Suprapubic skin (tissue), 4 donors: ENCODE measurements at places on chromosomes 3 and 15.

DNA sequence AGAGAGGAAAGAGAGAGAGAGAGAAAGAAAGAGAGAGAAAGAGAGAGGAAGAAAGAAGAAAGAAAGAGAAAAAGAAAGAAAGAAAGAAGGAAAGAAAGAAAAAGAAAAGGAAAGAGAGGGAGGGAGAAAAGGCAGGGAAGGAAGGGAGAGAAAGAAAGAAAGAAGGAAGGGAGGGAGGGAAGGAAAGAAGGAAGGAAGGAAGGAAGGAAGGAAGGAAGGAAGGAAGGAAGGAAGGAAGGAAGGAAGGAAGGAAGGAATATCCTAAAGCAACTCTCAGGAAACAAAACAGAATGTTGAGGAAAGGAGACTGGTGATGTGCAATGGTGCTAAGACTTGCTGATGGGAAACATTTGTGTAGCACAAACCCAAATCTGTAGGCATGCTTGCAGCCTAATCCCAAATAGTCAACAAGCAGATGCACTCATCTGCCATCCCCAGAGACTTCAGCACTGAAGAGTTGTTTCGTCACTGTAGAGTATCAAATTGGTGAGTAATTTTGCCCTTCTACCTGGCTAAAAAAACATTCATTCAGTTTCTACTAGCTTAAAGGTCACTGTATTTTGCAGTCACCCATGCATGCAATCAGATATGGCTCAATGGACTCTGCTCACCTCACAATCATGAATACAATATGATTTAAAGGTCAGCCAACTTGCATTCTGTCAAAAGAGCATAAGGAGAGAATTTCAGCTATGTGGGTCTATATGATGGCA is 480.3 kb downstream of the FGF12 start:
- DNase-seq: no peak

- no peak for DNase-seq
Observed at GRCh38 chr3:58884453-58884852, 165.4 kb downstream of the CFAP20DC start.

- DNase-seq: no peak
Observed at GRCh38 chr3:38312356-38312755, 30.3 kb downstream of the SLC22A14 start.

DNA sequence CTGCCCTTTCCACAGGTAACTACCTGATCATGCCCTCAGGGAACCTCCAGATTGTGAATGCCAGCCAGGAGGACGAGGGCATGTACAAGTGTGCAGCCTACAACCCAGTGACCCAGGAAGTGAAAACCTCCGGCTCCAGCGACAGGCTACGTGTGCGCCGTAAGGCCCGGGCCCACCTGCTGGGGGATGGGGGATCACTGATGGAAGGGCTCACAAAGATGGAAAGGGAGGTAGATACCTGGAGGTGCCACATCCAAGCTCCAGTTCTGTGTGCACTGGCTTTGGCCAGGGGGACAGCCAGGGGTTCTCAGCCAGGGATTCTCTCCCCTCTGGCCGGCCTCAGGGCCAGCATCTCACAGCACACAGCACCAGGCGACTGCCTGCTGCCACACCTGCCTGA is 59.4 kb downstream of the BOC start:
- no peak for DNase-seq

GRCh38 chr15:73809728-73810501 is 56.8 kb upstream of the INSYN1 start:
- no peak for DNase-seq

- no peak for DNase-seq
Observed at GRCh38 chr3:86766331-86766730, 224.6 kb downstream of the VGLL3 start.

DNA sequence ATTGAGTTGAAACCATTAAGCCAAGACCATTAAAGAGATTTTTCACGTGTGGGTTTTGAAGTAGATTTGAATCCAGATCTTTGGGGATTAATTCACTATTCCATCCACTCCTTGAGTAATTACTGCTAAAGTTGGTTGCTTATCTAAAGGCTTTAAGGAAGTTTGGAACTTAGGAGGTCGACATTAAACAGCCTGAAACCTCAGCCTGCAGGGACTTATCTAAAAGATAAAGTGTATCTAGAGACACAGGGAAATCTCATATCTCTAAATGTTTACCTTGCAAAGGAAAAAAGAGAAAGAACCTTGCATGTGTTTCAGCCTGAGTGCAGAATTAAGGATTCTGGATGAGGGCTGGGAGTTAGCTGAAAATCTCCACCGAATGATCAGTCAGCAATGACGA is 158.6 kb downstream of the MEIS2 start:
- DNase-seq: no peak

- peak; percentile 83 for DNase-seq
Observed at GRCh38 chr3:46538803-46539442, 27.2 kb downstream of the LRRC2 start.

DNA sequence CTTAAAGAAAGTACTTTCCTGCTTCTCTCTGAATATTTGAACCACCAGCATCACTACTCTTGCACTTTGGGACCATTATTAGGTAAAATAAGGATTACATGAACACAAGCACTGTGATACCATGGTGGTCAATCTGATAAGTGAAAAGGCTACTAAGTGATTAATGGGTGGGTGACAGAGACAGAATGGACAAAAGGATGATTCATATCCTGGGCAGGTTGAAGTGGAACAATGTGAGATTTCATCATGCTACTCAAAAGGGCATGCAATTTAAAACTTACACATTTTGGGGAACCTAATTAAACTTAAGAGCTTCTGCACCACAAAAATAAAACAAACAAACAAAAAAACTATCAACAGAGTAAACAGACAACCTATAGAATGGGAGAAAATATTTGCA is 172.0 kb upstream of the CD96 start:
- no peak for DNase-seq

DNA sequence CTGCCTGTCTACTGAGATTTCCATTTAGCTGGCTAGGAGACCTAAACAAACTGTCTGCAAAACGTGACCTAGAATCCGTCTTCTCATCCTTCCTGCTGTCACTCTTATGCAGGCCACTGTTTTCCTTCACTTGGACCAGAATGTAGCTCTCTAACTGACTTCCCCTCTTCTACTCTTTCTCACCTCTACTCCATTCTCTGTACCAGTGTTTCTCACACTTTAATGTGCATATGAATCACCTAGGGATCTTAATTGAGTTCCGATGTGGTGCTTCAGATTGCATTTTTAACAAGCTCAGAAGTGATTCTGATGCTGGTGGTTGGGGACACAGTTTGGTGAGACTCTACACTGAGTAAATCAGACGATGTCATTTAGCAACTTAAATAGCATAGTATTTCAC is 1.6 kb upstream of the GBE1 start:
- DNase-seq: no peak

DNA sequence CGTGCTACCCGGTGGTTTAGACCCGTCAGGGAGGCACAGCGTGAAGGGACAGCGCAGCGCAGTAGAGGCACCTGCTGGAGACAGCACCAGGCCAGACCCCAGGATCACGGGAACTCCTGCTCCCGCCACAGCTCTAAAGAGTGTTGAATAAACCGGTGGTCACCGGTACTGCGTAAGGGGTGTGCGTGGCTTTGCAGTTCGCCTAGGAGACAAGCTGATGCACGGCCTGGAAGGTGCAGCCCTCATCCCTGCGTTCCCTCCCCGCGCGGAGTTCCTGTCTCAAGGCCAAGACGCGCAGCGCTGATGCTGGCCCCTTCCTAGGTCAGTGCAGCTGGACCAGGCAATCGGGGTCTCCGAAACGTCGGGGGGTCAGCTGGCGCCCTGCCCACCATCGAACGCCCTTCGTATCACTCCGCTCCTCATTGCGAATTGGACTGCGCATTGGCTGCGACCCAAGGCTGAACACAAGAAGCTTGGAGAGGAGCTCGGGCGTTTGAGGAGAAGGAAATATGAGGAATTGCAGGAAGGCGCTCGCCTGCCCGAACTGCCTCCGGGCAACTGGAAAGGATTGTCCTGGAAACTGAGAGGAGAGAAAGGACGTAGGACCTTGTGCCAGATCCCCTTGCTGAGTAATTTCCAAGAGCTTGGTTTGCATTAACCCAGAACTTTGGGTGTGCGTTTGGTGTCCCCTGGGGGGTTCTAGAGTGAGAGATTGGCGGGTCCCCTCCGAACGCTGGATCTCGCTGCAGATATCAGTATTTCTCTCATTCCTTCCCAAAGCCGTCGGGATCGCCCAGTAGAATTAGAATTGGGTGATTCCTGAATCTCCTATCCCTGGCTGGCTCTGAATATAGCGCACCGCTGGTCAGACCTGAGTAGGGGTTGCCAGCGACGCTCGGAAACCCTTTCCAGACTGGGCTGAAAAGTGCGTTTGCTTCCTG is 2.3 kb upstream of the SOX14 start:
- DNase-seq: no peak

DNA sequence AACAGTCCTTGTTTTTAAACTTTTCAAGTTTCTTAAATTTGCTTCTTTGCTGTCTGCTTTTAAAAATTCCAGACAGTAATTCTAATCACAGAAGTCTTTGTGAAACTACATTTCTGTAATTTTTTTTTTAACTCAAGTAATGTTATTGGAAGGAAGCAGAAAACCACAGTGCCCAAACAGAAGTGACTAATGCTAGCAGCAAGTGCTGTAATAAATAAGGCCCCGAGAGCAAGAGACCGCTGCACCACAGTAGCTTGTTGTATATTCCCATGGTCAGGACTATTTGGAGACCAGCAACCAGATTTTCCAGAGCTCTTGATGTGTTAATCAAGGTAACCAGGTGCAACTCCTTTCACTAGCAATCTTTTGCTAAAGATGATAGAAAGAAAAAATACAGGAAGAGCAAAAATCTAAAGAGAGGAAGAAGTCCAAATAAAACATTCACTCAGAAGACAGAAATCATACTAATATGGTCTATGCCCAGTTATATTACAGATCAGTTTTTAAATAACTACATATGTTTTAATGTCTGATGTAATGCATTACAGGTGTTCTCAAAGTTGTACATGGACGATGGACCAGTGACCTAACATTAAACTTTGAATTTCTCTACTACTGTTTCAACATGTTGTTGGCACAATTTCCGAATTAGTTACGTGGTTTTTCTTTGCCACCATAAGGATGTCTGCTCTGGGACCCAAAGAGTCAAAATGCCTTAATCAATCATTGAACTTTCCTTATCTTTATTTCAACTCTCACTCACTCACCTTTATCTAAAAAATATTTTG is 36.4 kb downstream of the WWTR1 start:
- no peak for DNase-seq

GRCh38 chr3:123805101-123805500 is 79.0 kb downstream of the MYLK start:
- no peak for DNase-seq

- no peak for DNase-seq
Observed at GRCh38 chr15:38053776-38054175, 119.3 kb downstream of the TMCO5A start.

DNA sequence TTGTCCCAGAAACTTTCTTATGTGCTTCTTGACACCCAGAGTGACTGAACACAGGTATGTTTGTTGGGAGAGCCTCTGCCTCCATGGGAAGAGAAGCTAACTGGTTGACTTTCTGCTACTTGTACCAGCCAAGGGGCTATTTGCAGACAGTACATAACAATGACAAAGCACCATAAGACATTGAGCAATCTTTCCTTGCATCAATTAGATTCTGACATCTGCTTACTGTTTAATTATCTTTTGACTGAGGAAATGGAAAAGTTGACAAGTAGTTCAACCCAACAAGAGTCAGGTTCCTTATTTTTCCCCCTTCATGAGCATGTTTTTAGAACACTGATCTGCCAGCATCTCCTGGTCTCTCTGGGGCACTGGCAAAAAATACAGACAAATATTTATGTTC is 157.7 kb downstream of the RPLP1 start:
- no peak for DNase-seq

DNA sequence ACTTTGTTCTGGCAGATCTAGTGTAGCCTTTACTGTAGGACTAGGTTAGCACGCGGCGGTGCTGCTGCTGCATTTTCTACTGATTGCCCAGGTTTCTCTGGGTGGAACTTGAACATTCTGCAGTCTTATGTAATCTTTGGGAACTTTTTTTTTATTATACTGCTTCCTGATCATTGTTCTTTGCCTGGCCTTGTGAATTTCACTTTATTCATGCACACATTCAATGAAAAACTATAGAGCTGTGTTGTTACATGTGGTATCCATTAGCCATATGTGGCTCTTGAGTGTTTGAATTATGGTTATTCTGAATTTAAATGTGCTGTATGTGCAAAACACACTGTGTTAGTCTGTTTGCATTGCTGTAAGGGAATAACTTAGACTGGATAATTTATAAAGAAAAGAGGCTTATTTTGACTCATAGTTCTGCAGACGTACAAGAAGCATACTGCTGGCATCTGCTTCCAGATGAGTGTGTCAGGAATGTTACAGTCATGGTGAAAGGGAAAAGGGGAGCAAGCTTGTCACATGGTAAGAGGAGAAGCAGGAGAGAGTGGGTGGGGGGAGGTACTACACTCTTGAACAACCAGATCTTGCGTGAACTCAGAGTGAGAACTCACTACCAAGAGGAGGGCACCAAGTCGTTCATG is 26.5 kb downstream of the MEF2A start:
- DNase-seq: no peak

DNA sequence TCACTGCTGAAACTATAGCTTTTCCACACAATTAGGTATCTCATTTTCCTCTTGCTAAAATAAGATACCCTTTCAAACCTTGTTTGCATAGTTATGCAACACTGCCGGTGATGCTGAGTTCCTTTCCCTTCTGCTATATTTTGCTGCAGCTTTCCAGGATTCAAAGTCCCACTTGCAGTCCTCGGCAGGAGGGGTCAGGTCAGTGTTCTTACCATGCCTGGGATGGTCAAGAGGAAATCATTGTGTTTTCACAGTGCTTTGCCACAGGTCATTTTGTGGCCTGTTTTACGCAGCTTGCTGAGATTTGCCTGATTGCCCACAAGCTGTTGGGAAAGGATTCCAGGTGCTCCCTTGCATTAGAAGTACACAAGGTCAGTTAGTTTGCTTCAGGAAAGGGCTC is 156.9 kb downstream of the B3GALNT1 start:
- DNase-seq: no peak

- no peak for DNase-seq
Observed at GRCh38 chr3:197881270-197881969, 68.6 kb upstream of the RPL35A start.

- DNase-seq: peak; percentile 71
Observed at GRCh38 chr3:30286007-30286669, 320.3 kb upstream of the TGFBR2 start.

DNA sequence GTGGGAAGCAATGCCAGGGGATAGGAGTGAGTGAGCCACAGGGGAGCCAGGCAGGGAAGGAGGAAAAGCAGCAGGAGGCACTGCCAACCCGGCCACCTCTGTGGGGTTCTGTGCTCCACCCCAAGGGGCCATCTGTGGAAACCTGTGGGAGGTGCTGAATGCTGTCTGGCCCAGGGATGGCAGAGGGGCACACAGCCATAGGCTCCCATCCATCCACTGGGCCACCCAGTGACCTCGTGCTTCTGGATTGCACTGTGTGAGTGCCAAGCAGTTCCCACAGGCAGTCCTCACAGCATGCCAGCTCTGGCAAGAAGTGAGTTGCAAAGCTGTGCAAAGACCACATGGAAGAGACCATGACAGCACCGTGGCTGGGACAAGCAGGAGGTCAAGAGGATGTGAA is 27.5 kb downstream of the DNAJB8 start:
- DNase-seq: no peak

DNA sequence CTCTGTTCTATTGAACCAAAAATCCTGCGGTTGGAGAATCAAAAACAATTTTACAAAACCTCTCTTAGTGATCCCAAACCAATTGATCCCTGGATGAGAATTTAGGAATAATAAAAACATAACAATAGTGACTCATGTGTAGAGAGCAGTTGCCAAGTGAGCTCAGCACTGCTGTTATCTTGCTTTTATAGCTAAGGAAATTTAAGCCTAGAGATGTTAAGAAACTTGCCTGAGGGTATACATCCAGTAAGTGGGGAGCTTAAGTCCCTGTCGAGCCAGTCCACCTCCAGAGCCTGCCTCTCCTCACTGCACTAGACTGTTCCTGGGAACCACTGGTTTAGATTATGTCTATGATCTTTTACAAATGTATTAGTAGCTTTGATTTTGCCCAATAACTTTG is 358.4 kb upstream of the LMCD1 start:
- no peak for DNase-seq
